CD4-positive, alpha-beta memory T cell (primary cell): ENCODE measurements at places on chromosomes 1 and 21. TPM values are rescaled to one million over a fixed set of nuclear protein-coding genes. Genes with fewer than 3 reads are reported as not detected.
A peak's percentile ranks its signal among the peaks of the same experiment; 100 is the strongest.

The GBP7 gene
- polyA plus RNA-seq: not detected

GRCh38 chr21:42298657-42299056 lies 16.6 kb downstream of the TFF3 start:
- no peak for DNase-seq
- H3K4me1 ChIP-seq: no peaks in the 10 kb centered on the region
- no peaks in the 10 kb centered on the region for H3K27me3 ChIP-seq
- H3K27ac ChIP-seq: no peak overlapping the region
- H3K36me3 ChIP-seq: peaks cover 3% of the 10 kb centered on the region

DNA sequence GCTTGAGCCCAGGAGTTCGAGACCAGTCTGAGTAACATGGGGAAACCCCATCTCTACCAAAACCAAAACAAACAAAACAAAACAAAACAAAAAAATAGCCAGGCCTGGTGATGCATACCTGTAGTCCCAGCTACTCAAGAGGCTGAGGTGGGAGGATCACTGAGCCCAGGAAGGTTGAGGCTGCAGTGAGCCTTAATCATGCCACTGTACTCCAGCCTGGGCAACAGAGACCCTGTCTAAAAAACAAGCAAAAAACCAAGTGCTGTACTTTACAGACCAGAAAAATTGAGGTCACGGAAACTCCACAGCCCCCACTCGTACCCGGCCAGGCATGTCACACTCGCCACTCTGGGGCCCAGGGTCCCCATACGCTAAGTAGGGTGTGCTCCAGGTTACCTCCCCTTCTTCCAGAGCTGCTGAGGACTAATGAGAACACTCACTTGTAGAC lies 22.9 kb downstream of the ATP2B4 start:
- DNase-seq: peak; percentile 84
- H3K27ac ChIP-seq: peak overlapping the region; percentile 78
- peaks cover 3% of the 10 kb centered on the region for H3K36me3 ChIP-seq
- H3K4me1 ChIP-seq: peaks cover 74% of the 10 kb centered on the region
- no peaks in the 10 kb centered on the region for H3K27me3 ChIP-seq

DNA sequence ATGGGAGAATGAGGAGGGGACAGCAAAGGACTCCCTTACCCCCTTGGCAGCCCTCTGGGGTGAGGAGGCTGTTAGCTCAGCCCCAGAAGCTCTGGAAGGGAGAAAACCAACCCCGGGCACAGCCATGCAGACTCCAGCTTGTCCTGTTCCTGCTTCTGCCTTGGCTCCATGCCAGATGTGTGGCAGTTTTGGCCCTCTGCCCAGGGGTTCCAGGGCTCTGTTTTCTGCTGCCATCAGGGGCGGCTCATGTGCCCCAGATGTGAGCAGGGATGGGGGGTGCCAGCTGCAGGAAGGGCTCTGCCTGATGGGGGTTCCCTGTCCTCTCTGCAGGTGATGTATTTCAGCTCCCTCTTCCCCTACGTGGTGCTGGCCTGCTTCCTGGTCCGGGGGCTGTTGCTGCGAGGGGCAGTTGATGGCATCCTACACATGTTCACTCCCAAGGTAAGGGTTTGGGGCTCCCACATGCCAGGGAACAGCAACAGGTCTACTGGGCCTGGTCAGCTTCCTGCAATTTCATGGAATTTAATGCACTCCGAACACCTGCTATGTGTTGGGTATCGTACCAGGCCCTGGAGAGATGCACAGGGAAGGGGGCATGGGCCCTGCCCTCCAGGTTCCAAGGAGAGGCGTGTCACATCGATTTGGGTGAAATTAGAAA lies 26.1 kb downstream of the SLC6A17 start:
- DNase-seq: no peak
- H3K27me3 ChIP-seq: no peaks in the 10 kb centered on the region
- no peaks in the 10 kb centered on the region for H3K4me1 ChIP-seq
- H3K4me3 ChIP-seq: no peak overlapping the region
- H3K27ac ChIP-seq: no peak overlapping the region

- no peaks in the 10 kb centered on the region for H3K27me3 ChIP-seq
- peaks cover 13% of the 10 kb centered on the region for H3K4me1 ChIP-seq
- H3K36me3 ChIP-seq: no peaks in the 10 kb centered on the region
- peak; percentile 74 for DNase-seq
Measured at GRCh38 chr1:226109829-226110248, 47.3 kb downstream of the H3-3A start.

DNA sequence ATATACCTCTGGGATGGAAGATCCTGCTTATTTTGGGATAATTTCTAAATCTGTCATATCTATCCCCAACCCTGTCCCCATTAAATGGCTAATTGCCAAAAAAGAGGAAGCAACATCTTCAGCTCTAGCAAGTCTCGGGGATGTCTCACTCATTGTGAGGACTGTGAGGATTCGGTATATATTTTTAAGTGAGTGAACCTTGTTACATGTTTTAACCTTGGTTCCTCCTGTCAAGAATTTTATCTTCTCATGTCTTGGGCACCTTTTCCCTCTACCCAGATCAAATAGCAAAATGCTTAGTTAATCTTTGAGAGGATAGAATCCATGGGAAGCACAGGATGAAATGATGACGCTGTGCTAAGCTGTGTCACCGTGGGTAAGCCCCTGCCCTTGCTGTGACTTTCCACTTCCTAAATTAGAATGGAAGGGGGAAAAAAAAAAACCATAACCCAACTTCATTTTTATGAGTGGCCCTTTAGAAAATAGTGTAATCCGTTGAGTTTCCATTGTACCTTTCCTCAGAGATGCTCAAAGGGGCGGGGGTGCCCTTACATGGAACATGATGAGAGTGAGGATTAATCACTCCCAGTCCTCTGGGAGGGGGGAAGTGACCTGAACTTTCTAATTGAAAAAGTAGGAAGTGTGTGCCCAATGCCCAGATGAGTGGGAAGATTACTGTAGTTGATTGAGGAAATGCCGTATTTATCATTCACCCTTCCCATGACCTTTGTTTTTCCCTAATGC lies 7.6 kb downstream of the ATP1A1 start:
- H3K27ac ChIP-seq: peak overlapping the region; percentile 16
- no peaks in the 10 kb centered on the region for H3K27me3 ChIP-seq
- peaks cover 24% of the 10 kb centered on the region for H3K36me3 ChIP-seq
- peaks cover 87% of the 10 kb centered on the region for H3K4me1 ChIP-seq

The AGT gene
- polyA plus RNA-seq: not detected

DNA sequence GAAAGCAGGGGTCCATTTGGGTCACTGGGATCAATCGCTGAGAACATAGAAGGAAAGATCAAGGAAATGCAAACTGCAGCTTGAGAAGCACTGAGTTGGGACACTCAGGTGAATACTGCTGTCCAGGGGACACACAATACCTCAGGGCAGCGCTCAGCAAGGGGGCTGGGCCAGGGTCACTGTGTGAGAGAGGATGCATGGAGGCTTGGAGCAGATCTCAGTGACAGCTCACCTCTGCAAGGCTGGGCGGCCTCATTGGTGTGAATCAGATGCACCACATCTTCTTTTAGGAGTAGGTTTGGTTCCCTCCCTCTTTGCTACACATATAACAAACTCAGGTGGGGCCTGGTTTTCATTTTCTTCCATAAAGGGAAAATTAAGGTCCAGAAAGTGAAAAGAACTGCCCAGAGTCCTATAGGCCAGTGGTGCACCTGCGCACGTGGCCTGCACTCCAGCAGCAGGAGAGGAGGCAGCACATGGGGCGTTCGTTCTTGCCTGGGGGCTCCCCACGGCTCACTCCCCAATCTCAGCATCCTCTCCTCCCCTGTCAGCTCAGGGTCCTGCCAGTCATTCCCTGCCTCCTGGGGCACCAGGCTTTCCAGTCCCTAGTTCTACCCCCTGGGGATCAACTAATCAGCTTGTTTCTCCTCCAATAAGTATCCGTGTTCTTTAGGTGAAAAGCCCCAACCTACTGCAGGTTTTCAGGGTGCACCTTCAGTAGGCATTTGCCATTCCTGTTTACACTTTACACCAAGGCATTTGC lies 1.5 kb downstream of the A3GALT2 start:
- DNase-seq: no peak
- no peaks in the 10 kb centered on the region for H3K4me1 ChIP-seq
- no peak overlapping the region for H3K27ac ChIP-seq
- H3K27me3 ChIP-seq: no peaks in the 10 kb centered on the region

GRCh38 chr1:100230765-100231164 lies 18.9 kb downstream of the DBT start:
- H3K36me3 ChIP-seq: peaks cover 17% of the 10 kb centered on the region
- no peak for DNase-seq
- H3K4me1 ChIP-seq: no peaks in the 10 kb centered on the region
- H3K4me3 ChIP-seq: no peak overlapping the region
- H3K27me3 ChIP-seq: no peaks in the 10 kb centered on the region
- no peak overlapping the region for H3K27ac ChIP-seq

The SLC35F3 gene
- 0.12 TPM for polyA plus RNA-seq

DNA sequence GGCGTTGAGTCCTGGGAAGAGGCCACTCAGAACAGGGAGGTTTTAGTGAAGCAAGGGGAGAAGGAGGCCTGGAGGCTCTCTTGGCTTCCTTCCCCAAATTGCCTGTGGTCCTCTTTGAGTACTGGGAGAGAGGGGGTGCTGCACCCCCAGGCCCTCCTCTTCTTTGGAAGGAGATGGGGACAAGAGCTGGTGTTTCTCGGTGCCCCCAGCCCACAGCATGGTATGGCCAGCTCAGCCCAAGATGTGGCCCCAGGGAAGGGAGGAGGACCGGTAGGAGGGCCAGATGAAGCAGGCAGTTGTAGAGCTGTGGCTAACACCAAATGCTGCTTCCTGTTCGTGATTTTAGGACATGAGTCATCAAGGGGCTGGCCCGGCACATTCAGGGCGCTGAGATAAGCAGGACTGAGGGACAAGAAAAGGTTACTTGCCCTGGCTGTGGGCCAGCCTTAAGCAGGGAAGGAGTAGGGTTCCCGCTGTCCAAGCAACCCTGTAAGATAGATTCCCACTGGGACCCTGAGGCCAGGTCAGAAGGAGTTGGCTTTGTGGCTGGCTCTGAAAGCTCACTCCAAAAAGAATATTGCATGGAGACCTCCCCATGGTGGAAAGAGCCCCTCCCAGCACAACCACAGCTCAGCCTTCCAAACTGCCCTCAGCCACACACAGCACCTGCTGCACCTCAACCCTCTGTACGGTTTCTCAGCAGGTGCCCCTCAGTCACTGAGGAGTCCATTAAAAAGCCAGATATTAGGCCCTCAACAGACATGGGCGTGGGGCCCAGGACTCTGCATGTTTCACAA lies 4.9 kb upstream of the TNFRSF1B start:
- no peaks in the 10 kb centered on the region for H3K36me3 ChIP-seq
- H3K4me3 ChIP-seq: peak overlapping the region; percentile 38
- H3K4me1 ChIP-seq: peaks cover 92% of the 10 kb centered on the region
- no peaks in the 10 kb centered on the region for H3K27me3 ChIP-seq
- peak overlapping the region; percentile 65 for H3K27ac ChIP-seq

The RNU1-4 gene
- polyA plus RNA-seq: not detected

DNA sequence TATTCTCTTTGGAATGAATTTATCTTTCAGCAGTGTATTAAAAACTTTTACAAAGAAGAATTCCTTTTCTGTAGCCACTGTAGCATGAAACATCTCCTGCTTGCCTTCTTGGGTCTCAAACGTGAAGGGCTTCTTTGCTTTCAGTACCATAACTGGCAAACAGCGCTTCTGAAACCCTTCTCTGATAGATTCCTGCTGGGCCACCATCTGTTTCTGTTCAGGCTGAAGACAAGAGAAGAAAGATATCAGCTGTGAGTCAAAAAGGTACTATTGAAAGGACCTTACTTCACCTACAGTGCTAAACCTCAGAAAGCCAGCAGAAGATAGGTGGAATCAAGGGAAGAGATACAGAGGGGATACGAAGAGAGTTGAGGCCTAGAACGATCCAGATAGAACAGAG lies 10.5 kb downstream of the AIM2 start:
- DNase-seq: no peak
- H3K4me1 ChIP-seq: peaks cover 29% of the 10 kb centered on the region
- H3K36me3 ChIP-seq: no peaks in the 10 kb centered on the region
- H3K27ac ChIP-seq: no peak overlapping the region

GRCh38 chr1:116375887-116376728 lies 3.1 kb downstream of the ATP1A1 start:
- peak; percentile 16 for DNase-seq
- H3K27ac ChIP-seq: peak overlapping the region; percentile 71
- peaks cover 5% of the 10 kb centered on the region for H3K36me3 ChIP-seq
- peak overlapping the region; percentile 82 for H3K4me3 ChIP-seq

DNA sequence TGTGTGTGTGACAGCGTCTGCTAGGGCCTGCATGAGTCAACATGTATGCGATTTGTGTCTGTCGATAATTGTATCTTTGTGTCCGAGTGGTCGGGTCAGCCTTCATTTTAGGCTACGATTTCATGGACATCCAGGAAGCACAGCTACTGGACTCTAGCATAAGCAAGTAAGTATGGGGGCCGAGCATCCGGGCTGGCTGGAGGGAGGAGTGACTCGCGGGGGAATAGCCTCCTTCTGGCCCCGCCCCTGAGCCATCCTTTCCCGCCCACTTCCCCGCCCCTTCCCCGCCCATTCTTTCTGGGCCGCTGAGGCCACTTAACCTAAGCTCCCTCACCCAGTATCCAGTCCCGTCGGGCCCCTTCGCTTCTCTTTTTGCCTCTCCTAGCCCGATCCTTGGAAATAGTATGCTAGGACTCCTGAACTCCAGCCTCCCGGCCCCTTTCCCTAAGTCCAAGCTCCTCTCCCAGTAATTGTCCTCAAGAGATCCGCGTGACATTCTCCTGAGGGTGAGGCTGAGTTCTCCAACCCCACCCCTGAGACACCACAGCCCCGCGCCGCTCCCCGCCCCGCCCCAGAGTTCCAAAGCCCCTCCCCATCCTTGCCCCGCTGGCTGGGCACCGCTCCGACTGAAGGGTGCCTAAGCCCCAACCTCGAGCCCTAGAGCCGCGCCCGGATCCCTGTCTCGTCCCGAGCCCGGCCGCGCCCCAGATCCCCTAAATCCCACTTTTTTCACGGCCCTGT lies 1.2 kb downstream of the MAP3K6 start:
- H3K4me1 ChIP-seq: peaks cover 18% of the 10 kb centered on the region
- H3K36me3 ChIP-seq: no peaks in the 10 kb centered on the region
- peak; percentile 66 for DNase-seq
- H3K27ac ChIP-seq: peak overlapping the region; percentile 51
- H3K4me3 ChIP-seq: peak overlapping the region; percentile 54

DNA sequence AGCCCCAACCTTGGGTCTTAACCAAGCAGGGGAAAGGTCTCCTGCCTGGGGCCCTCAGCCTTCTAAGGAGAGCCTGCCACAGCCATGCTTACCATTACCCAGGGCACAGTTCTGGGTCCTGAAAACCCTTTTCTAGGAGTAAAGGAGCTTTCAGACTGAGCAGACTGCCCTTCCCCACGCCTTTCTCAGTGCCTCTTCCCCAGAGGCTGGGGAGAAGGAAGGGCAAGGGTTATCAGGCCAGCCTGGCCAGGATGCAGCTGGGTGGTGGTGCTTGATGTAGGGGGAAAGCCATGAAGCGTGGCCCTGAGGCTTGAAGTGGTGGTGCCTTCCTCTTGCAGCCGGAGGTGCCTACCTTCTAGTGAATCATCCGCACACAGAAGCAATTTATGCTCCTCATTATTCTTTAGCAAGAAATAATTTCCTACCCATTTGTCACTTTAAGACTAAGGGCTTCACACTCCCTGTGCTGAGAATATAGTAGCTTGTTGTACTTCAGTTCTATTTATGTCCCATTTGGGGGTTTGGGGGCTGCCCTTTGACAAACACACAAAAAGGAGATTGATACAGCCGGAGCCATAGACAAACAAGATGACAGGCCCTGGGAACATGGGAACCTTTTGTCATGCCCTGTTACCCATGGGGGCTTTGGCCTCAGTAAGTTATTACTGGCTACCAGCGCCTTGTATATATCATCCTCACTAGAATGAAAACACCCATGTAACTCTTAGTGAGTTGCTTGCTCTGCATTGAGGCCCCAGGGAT lies 40.7 kb downstream of the MAN1C1 start:
- no peaks in the 10 kb centered on the region for H3K27me3 ChIP-seq
- H3K36me3 ChIP-seq: no peaks in the 10 kb centered on the region
- no peaks in the 10 kb centered on the region for H3K4me1 ChIP-seq
- no peak for DNase-seq
- no peak overlapping the region for H3K4me3 ChIP-seq
- H3K27ac ChIP-seq: no peak overlapping the region
